ENCODE measurements at places on chromosomes 4 and X. TPM values are rescaled to one million over a fixed set of nuclear protein-coding genes. Genes with fewer than 3 reads are reported as not detected.

Gene CNKSR2
- total RNA-seq: 173 TPM

Gene INTU
- 26.9 TPM for total RNA-seq

Gene VCX3A
- not detected for total RNA-seq

Gene NXF2B
- total RNA-seq: not detected

Gene GATA1
- under 0.01 TPM for total RNA-seq

Gene TSPAN5
- total RNA-seq: 67.3 TPM

Gene PRDM8
- total RNA-seq: 26.9 TPM
